ENCODE measurements at places on chromosomes 1 and 21.
A peak's percentile ranks its signal among the peaks of the same experiment; 100 is the strongest.

GRCh38 chr1:172201572-172201971 is 218.9 kb upstream of the C1orf105 start:
- no peak for DNase-seq

- no peak for DNase-seq
These were observed 760 bp upstream of the TINAGL1 start for GRCh38 chr1:31575369-31576140.

DNA sequence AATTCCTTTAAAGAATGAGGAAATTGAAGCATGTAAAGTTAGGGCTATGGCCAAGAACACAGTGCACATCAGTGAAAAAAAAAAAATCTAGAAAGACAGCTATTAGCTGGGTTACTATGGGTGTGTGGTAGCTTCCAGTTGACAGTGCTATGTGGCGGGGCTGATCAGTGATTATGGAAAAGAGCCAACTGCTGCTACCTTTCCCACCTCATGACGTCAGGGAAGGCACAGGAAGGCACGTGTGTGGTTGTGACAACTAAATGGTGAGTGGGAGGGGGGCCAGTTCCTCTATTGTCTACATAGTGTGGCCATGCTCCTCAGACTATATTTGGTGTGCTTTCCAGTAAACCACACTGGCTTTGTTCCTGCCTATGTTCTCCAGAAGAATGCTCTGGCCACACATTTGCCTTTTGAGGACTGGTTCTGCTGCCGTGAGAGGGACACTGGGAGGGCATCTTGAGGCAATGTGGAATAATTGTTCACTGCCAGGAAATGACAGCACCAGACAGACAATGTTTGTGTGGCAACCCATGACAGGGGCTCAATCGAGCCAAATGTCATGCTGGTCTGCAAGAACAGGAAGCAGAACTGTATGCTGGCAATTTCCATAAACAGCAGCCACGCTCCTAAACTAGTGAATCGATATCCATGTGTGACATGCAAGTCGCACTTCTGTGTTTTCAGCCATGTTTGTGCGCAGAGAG is 3.0 kb upstream of the SDE2 start:
- peak; percentile 69 for DNase-seq

- no peak for DNase-seq
These were observed 19.8 kb upstream of the ST3GAL3 start for GRCh38 chr1:43687301-43688108.

DNA sequence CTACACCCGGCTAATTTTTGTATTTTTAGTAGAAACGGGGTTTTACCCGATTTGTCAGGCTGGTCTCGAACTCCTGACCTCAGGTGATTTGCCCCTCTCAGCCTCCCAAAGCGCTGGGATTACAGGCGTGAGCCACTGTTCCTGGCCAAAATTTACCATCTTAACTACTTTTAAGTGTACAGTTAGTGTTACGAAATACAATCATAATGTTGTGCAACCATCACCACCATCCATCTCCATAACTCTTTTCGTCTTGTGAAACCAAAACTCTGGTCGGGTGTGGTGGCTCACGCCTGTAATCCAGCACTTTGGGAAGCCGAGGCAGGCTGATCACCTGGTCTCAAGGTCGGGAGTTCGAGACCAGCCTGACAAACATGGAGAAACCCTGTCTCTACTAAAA is 14.1 kb upstream of the ZBTB40 start:
- no peak for DNase-seq

DNA sequence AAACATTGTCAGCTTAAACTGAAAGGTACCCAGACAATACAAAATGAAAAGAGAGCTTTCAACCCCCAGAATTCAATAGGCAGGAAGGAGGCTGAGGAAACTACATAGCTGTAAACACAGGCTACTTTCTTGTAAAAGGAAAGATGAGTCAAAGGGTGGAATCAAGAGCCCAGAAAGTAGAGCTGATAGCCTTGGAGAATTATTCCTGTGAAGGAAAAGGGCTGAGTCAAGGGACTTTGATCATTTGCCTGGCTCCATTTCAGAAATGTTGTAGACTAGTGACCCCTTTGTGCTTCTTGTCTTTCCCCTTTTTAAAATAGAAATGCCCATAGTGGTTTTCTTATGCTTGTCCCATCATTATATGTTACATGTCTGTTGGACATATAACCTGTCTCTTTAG is 597.6 kb downstream of the ADGRL2 start:
- DNase-seq, result no peak

GRCh38 chr1:80468356-80468755 is 1332.4 kb upstream of the ADGRL2 start:
- DNase-seq, result no peak

GRCh38 chr1:202603435-202603834 is 106.8 kb downstream of the SYT2 start:
- no peak for DNase-seq

- DNase-seq, result peak; percentile 72
These were observed 5.2 kb upstream of the FCER1G start for GRCh38 chr1:161209790-161210409.

DNA sequence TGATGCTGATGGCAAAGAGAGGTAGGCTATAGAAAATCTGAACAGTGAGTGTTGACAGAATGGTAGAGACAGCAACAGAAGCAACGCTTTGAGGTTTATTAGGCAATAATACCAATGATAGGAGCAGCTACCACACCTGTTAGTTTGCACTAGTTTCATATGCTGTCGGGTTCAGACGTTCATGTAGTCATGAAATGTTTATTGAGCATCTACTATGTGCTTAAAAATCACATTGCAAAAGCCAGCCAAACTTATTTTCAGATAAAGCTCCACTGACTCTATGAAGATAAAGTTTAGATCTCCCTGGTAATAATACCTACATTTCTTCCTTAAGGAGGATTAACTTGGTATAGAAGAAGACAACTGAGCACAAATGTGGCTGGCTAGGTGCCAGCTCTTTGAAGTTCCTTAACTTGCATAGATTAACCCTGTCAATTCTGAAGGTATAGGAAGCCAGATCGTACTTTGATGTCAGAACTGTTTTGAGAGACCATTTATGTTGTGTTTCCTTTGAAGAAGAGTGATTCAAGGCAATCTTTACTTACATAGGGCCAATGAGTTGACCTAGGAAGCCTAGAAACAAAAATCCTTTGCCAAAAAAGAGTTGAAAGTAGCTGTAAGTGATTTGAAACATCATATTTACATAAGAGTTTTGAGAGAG is 71.5 kb downstream of the DISP1 start:
- no peak for DNase-seq

DNA sequence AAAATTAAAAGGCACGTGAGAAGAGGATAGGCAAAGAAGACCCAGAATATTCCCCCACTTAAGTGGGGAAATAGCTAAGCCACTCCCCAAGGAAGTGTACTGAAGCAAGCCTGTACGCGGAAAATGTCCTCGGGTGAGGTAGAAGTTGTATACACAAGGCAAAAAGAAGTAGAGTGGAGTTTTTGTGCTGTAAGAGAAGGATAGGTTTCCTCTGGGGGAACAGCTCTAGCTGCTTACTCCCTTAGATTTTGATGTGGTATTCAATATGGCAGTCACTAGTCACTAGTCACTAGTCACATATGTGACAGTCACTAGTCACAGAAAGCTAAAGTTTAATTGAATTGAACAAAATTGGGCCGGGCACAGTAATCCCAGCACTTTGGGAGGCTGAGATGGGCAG is 7.6 kb downstream of the TXNIP start:
- DNase-seq, result no peak

DNA sequence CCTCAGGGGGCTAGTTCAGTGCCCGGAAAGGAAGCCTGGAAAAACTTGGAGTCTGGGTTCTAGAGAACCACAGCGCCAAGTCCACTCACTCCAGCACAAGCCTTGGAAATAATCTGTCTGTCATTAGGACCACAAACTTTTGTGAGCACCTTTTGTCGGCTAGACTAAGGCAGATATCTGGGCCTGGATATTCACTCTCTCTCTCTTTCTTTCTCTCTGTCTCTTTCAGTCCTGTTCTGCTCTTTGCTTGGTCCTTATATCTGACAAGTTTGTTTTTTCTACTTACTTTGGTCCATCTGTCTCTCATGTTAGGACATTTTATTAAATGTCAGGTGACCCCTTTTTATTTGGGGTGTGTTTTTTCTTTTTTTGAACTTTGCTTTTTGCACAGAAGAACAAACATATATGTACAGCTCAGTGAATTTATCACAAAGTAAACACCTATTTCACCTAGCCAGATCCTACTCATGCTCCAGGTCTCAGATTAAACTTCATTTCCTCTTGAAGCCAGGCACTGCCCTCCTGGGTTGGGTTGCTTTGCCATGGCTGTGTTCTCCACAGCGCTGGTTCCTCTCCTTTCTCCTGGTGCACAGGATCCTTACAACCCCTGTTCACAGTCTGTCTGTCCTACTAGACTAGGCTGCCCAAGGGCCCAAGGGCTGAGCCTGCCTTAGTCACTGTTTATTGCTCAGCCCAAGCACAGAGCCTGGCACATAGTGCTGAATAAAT is 40.8 kb downstream of the TCEANC2 start:
- DNase-seq, result no peak

DNA sequence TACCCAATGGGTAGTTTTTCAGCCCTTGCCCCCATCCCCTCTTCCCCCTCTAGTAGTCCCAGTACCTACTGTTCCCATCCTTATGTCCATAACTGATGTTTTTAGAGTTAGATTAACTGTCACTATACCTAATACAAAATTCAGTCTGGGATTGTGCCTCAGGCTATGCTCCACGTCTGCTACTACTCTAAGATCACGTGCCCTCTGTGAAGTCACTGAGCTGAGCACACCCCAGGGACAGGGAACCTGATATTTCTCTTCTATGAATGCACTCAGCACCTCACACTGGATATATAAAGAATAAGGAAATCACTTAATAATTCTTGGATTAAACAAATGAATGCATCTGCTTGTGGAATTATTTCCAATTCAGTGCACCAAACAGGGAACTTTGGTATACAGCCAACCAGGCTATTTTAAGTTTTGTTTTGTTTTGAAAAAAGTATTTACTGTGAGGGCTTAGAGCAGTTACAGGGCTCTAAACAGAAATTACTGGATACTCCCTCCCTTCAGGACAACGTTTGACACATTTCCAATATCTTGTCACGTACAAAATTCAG is 307.9 kb downstream of the SMYD3 start:
- no peak for DNase-seq

DNA sequence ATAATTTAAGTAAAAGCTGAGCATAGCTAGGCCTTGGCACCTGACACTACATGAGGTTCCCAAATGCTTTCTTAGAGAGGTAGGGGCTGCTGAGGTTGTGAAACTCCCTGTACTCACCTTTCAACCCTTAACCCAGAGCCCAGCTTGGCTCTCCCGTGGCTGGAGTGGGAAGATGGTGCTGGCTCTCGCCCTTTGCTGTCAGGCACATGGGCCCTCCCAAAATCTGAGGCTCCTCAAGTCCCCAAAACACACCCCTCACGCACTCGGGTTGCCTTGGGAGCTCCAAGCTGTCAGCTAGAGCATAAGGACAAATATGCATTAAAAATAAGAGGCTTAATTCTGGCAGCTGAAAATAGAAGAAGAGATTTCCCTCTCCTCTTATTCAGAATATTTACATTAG is 46.7 kb upstream of the PLPPR4 start:
- DNase-seq, result no peak

GRCh38 chr1:4016351-4017130 is 116.5 kb upstream of the C1orf174 start:
- no peak for DNase-seq

- DNase-seq, result no peak
These were observed 18.8 kb upstream of the HAX1 start for GRCh38 chr1:154253671-154254070.

DNA sequence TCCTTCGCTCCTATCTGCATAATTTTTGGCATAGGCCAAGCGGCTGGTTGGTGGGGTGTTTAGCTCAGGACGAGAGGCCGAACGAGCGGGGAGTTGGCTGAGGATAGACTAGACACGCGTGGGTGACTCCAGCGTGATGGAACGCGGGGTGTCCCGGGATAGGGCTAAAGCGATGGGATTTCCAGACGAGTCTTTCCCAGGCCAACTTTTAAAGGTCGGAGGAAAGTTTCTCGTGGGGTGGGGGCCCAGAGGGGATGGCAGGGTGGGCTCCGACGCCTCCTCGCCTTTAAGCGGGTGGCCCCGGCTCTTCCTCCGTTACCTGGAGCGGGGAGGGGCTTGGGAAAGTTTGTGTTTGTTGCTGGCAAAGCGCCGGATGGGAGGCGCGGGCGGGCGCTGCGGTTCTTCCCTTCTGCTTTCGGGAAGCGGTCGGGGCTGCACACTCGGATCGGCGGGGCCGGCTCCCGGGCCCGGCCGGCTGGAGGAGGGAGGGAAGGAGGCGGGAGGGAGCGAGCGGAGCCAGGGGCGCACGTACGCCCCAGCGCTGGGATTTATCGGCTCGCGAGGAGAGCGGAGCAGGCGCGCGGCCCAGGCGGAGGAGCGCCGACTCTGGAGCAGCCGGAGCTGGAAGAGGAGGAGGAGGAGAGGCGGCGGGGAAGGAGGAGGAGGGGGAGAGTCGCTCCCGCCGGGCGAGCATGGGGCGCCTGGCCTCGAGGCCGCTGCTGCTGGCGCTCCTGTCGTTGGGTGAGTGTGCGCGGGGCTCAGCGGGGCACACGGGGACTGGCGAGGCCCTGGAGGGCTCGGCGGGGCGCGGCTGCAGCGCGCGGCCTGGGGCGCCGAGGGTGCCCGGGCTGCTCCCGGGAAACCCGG is at the start of gene PTGFRN:
TSS of gene PTGFRN (plus strand) at position 405 of the 867 bp plus-strand sequence. CDS start at position 693, 288 bp downstream.
- no peak for DNase-seq

GRCh38 chr1:151846062-151846568 is 6.5 kb upstream of the C2CD4D start:
- no peak for DNase-seq

GRCh38 chr1:54124472-54124871 is 28.3 kb downstream of the CDCP2 start:
- DNase-seq, result no peak

DNA sequence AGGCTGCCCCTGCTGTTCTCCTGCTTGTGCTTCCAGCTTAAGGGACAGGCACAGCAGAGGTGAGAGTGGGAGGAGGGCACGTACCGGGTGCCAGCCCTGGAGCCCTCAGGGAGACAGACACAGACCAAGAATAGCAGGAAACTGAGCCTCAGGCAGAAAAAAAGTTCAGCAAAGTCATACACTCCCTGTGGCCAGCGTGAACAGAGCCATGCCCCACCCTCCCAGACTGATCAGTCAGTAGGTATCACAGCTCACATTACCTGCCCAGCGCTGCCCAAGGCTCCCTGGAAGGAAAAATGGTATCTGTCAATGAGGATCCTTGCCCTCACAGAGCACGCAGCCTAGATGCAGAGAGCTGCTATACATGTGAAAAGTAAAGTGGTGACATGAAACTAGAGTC is 1.3 kb downstream of the UBL4B start:
- DNase-seq, result no peak

- peak; percentile 11 for DNase-seq
These were observed 31.1 kb upstream of the MTF1 start for GRCh38 chr1:37890378-37891014.

DNA sequence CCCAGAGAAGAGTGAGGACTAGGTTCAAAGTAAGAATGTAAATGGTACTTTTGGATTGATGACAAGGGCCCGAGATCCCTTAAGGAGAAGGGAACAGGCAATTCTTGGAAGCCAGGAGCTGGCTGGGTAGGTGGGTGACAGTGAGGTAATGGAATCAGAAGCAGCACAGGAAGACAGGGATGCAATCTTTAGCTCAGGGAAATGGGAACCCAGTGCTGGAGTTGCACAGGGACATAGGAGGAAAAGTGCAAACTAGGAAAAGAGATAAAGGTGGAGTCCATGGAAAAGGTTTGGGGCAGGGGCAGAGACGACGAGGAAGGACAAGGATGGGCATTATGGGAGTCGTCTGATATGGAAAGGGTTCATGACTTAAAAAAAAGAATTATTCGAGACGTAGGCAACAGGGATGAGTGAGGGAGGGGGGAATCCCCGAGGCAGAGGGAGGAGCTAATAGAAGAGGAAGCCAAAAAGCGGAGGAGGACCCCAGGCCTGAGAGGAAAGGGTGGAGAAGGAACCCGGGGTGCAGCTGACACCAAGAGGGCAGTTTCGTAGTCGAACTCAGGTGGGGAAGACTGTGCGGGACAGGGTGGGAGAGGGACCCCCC is 495 bp downstream of the PI4KB start:
- DNase-seq, result peak; percentile 50
